ENCODE measurements at places on chromosomes 5 and 9. TPM values are rescaled to one million over a fixed set of nuclear protein-coding genes. Genes with fewer than 3 reads are reported as not detected.

DNA sequence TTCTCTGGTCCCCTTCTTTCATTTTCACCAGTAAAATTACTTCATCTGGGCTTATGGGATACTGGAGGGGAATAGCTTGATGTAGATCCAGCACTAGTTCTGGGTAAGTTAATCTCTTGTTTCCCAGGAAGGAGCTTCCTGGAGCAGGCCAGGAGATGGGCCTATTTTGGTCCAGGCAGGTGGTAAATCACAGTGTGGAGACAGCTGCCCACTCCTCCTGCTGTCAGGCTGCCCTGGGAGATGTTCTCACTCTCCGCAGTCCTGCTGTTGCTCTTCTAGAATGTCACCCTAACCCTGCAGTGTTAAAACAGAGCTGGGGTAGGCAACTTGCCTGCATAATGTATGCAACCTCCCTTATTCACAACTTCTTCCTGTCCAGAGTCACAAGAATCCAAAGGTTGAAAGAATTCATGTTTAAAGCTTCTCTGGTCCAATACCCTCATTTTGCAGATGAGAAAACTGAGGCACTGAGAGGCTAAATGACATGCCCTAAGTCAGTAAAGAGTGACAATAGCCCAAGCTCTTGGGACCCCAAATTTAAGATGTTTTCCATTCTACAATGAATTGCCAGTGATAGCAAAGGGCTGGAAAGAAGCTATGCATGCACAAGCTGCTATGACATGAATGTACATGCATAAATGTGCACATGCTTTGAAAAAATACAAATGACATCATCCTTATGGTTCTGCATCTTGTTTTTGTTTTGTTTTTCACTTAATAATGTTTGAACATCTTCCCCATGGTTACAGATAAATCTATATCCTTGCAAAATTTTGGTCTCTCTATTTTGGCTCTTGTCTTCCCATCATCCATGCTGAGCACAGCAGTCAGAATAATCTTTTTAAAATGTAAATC lies 71.8 kb upstream of the ADRA1B start:
- DNase-seq: no peak

GRCh38 chr9:6630502-6631206 lies 14.9 kb downstream of the GLDC start:
- DNase-seq: no peak

Gene PIP5K1B
- total RNA-seq: 5.0 TPM

- DNase-seq: no peak
Observed at GRCh38 chr9:26243726-26244125, 565.5 kb upstream of the TUSC1 start.

GRCh38 chr9:38227656-38228055 lies 158.6 kb upstream of the SHB start:
- no peak for DNase-seq

DNA sequence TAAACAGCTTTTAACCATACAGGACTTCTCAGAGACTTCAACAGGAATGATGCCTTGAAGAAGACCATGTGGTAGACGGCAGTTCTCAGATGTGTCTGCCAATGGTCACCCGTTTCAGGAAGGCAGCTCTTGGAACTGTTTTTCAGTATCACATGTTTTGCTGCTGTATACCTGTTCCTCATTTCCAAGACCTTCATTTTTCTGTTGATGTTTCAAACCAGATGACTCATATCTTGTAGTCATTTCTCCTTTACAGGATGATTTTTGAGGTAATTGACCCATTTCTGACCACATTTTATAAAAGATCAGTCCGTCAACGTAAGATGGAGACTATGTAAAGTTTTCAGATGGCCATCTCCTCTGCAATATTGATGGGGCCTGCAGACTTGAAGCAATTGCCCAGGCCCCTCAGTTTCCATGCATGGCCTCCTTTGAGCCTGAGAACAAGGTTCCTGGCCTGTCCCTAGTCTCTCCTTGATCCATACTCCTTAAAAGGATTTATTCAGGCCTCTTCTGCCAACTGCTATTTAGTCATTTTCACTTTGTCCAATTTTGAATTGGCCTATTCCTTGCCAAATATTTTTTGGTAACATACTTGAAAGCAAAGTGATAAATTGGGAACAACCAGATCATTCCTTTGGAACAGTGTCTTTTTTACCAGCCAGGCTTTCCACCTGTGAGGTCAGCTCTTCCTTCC lies 128.6 kb downstream of the PDZD2 start:
- no peak for DNase-seq

GRCh38 chr5:179181988-179182387 lies 121.8 kb downstream of the ZNF354C start:
- DNase-seq: peak; percentile 31

Data from cardiac muscle cell (in vitro differentiated cells and primary cell).